ENCODE measurements at places on chromosomes 1 and 21.

DNA sequence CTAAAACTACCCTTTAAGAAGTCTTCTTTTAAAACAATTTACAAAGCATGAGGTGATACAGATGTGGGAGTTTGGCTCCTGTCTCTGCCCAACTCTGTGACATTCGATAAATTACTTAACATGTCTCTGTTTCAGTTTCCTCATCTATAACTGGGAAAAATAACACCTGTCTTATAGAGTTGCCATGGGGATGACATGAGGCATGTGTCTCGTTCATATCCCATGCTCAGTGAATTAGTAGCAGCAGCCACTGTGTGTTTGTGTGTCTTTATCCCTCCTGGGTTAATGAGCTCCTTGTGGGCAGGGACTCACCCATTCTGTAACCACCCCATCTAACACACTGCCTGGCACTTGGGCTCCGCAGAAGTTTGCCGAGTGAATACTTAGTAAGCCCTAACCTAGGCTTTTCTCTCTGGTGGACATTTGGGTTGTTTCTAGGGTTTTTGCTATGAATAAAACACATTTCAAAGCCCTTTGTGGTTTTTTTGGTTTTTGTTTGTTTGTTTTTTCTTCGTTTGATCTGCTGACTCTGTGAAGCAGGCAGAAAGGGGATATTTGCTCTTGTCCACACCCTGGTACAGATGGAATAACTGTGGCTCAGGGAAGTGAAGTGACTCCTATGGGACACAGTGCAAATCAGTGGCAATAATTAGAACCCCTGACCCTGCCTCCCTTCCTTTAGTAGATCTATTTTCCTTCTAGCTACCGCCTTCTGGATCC lies 797 bp upstream of the KCNJ9 start:
- DNase-seq, result no peak

DNA sequence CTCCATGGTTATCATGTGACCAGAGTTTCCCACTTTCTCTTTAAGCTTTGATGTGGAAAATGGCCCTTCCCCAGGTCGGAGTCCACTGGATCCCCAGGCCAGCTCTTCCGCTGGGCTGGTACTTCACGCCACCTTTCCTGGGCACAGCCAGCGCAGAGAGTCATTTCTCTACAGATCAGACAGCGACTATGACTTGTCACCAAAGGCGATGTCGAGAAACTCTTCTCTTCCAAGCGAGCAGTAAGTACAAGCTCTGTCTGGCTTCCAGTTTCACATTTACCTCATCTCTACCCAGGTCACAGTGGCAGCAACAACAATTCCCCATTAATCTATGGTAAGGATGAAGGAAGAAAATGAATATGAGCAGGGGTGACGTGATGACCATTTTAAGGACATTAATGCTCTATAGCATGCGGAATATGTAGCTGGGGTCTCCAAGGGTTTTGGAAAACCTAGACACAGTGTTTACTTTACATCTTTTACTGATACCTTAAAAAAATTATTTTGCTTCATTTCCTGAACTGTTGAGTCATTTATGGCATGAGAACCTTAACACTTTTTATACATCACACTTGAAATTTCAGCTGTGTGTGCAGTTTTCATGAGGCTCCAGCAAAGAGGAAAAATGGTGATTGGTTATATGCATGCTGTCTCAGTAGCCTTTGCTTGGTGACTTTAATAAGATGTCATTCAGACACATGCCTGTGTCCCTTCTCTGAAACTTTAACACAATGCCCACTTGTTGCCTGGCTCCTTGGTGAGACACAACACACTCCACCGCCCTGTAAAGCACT lies 286.3 kb upstream of the SGIP1 start:
- no peak for DNase-seq

DNA sequence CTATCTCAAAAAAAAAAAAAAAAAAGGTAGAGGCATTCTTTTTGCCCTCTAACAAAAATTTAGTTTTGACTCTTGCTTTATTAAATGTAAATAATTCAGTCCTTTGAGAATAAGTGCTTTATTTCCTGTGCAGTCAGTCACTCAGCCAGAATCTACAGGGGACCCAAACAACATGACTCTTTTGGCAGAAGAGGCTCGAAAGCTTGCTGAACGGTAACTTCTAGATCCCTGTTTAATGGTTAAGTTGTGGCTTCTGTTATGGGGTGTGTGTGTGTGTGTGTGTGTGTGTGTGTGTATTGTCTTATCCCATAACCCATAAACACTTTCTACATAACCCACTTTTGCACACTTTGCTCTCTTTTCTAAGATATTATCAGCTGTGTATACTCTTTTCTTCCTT lies 54.9 kb upstream of the LAMC2 start:
- DNase-seq, result no peak

DNA sequence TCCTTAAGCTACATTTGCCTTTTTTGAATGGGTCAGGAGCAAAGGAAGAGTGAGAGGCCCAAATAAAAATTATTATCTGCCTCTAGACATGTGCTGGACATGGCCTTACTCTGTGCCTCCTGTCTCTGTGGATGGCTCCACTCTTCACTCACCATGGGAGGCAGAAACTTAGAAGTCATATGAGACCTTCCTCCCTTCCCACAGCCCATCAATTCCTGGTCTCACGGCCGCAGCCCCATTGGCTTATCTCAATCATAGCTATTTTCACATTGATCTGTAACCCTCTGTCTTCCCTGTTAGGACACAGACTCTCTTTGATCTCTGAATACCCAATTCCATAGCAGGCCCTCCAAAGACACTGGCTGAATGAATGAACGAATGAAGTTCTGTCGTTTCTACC lies 14.2 kb upstream of the ADORA1 start:
- DNase-seq, result no peak

DNA sequence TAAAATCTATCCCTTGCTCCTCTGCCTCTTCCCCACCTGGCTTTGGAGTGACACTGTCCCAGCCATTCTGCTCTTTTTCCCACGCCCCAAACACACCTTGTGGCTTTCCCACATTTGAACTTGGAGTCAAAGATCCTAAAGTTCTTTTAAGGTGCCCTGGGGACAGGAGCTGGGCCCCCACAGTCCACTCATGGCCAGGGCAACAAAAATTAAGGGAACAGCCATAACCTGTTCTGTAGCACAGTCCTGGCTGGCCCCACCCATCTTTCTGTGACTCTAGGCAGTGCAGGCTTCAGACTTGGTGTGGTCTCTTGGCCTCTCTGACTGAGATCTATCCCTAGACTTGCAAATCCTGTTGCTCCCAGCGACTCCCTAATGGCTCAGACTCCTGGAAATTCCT lies 143.0 kb upstream of the MAGI3 start:
- DNase-seq, result no peak

DNA sequence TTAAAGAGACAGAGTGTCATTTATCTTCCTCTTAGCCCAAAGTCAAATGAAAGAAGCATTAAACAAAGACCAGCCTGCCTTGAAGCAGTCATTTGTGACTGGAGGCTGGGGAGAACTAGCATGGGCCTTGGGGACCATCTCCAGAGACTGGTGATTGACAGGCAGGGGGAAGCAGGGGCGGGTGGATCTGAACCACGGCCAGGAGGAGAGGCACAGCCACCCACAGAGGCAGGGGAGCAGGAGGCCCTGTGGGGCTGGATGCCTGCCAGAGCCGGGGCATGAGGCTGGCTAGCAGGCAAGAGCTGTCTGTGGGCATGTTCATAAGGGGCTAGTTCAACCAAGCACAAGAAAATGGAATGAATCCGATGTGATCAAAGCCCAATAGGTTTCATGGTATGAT lies 73.9 kb downstream of the PLXNA2 start:
- DNase-seq, result no peak

- no peak for DNase-seq
Observed at GRCh38 chr1:203307641-203308126, 2.4 kb downstream of the BTG2 start.

DNA sequence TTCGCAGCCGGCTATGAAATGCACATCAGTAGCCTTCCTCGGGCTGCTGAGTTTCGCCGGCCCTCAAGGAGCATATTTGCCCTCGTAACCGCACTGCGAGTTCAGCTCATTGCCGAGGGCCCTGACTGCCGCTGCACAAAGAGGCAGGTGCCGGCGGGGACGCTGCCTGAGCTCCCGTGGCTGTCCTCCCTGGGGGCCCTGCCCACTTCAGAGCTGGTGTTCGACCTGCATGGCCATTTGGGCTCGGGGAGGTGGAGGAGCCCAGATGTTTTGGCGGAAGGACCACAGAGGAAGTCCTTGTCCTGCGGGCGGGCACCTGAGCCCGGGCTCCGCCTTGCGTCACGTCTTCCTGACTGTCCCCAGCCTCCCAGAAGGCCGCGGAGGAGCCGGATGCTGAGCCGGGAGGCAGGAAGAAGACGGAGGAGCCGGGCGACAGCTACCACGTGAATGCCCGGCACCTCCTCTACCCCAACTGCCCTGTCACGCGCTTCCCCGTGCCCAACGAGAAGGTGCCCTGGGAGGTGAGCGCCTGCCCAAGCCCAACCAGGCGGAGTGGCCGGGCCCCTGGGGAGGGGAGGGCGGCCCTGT lies 29.9 kb upstream of the LRRC3 start:
- DNase-seq, result no peak

DNA sequence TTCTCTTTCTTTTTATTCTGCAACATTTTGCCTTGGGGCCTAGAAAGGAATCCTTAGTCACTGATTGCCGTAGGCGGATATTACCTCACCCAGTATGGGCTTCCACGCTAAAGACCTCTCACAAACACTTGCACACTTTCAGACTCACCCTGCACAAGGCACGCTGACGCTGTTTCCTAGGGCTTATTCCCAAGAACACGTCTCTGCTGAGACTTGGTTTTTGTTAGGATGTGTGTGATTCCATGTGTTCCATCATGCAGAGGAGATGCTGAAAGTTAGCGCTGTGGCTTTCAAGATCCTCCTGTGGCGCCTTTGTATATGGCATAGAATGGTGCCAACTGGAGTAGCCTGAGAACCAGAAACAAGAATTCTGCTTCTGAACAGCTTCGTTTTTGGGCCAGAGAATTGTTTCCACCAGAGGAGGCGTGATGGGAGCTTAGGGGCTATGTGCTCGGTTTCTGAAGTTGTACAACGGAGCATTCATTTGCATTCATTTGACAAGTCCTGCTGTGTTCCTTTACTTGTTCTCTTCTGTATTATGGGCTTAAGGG lies 297.0 kb downstream of the DISC1 start:
- DNase-seq, result no peak

DNA sequence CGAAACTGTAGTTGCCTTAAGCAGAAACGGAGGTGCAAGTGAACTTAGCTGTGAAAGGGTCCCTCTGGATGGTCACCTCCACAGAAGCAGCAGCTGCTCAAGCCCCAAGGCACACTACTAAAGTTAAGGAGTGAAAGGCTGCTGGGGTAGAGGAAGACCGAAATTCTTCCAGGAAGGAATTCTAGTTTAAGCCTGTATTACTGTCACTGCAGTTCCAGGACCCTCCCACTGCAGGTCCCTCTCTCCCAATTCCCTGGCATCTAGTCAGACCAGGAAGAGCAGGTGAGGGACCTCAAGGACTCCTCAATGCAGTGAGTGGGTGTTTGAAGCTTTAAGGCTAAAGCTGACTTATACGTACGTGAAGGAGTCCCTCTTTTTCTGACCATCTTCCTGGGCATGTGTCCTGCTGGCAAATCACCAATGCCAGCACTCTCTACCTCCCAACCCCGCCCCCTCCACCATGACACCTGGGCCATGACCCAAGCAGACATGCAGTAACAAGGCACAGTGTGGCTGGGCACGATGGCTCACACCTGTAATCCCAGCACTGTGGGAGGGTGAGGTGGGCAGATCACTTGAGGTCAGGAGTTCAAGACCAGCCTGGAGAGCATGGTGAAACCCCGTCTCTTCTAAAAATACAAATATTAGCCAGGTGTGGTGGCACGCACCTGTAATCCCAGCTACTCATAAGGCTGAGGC lies 57.2 kb downstream of the TGFBR3 start:
- DNase-seq, result no peak

- no peak for DNase-seq
Observed at GRCh38 chr1:196660272-196660671, 8.4 kb downstream of the CFH start.

GRCh38 chr1:205062319-205062718 lies 19.3 kb downstream of the CNTN2 start:
- DNase-seq, result no peak

- DNase-seq, result no peak
Observed at GRCh38 chr1:8477166-8477982, 159.5 kb downstream of the SLC45A1 start.

- no peak for DNase-seq
Observed at GRCh38 chr1:77831976-77832711, 52.7 kb downstream of the MIGA1 start.

DNA sequence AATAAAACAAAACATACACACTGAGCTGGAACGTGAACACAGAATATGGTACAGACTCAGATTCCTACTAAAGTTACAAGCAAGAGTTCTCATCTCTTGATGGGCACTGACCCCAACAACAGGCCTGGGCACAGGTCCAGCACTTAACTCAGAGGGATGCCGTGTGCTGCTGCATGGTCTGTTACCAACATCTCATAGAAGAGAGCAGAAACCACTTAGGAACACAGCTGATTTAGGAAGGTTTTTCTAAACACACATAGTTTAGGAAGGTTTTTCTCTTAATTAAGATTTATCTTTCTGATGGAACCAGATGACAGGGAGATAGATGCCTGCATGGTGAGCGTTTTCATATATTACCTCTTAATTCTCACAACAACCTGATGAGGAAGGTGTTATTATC lies 1.5 kb downstream of the GCLM start:
- DNase-seq, result no peak

DNA sequence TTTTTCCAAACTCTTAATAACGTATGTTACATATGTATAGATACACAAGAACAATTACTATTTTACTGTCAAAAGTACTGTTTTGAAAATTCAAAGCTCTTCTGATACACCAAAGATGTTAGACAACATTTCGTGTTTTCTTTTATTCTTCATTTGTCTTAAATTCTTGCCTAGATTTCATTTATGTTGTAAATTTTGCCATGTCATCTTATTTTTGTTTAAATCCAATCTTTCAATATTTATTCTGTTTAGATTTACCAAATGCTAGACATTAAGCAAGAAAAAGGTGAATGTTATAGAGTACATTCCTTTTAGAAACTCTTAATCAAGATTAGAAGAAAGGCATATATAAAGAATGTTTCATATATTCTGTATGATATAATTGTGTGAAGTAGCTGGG lies 876.9 kb downstream of the KCNT2 start:
- no peak for DNase-seq

DNA sequence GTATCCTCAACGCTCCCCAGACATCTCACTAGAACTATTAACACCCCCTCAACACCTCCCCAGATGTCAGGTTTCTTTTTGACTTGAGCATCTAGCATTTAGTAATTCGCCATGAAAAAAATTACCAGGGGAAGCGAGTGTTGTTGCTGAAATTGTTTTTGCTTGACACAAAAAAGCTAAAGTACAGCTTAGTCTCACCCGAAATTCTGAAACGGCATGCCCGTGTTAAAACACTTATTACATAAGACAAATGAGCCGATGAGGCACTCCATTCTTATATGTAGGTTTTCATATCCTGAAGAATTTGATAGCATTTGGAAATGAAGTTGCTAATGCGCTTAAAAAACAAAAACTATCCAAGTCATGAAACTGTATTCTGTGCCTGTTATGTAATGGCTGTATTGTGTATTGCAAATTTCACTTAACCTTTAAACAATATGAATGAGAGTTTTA lies 1.3 kb upstream of the NRIP1 start:
- no peak for DNase-seq

- DNase-seq, result no peak
Observed at GRCh38 chr1:57713501-57713900, 289.6 kb upstream of the DAB1 start.

GRCh38 chr1:109914587-109915240 lies 4.1 kb downstream of the CSF1 start:
- DNase-seq, result no peak

- no peak for DNase-seq
Observed at GRCh38 chr1:184395937-184396480, 9.2 kb downstream of the C1orf21 start.

Data from GOT3 (cell line).